NCI-H446 (cell line): ENCODE measurements at places on chromosomes 3 and 15.
A peak's percentile ranks its signal among the peaks of the same experiment; 100 is the strongest.

DNA sequence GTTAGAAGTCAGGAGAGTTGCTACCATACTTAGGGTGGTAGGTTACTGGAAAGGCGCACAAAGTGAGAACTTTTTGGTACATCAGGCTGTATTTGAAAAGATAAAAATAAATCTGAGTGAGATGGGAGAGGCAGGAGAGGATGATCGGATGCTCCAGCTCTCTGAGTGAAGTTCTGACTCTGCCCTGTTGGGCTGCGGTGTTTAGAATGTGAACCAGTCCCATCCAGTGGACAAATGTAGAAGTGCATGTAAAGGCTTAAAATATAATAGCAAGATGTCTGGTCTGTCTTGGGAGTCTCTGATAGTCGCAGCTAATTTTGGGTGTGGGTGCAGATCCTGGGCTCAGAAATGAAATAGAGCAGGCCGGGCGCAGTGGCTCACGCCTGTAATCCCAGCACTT, 30.4 kb downstream of the ACKR2 start:
- DNase-seq, result peak; percentile 6

GRCh38 chr3:54447427-54447826, 325.1 kb downstream of the CACNA2D3 start:
- no peak for DNase-seq

GRCh38 chr15:71293723-71294122, 178.5 kb downstream of the THSD4 start:
- no peak for DNase-seq

- DNase-seq, result no peak
These were observed 189.3 kb upstream of the VEPH1 start for GRCh38 chr3:157692468-157692867.
